ENCODE measurements at places on chromosomes 7 and 10. TPM values are rescaled to one million over a fixed set of nuclear protein-coding genes. Genes with fewer than 3 reads are reported as not detected.

Gene PTF1A
- total RNA-seq, result not detected

Gene GTF2I
- total RNA-seq, result 121 TPM

Gene AKR1C4
- total RNA-seq, result not detected

Gene PEX1
- 22.8 TPM for total RNA-seq

Gene LIPJ
- total RNA-seq, result not detected

Gene FAM53B
- 30.0 TPM for total RNA-seq

Gene CRHR2
- total RNA-seq, result not detected

All from activated T-cell treated with anti-CD3 and anti-CD28 coated beads, Interleukin-2, amount 50 U/mL, for 72 hours (primary cell).